Endothelial cell (in vitro differentiated cells): ENCODE measurements at places on chromosomes 6 and 20.

DNA sequence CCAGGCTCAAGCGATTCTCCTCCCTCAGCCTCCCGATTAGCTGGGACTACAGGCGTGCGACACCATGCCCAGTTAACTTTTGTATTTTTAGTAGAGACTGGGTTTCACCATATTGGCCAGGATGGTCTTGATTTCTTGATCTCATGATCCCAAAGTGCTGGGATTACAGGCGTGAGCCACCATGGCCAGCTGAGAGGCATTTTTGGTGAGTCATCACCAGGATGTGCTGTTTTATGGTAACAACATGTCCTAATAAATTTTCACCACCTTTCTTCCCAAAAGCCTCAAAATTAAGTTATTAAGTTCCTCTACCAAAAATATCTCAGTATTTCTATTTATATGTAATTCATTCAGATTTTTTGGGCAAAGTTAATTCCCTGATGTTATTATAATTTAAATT is 53.5 kb downstream of the COL21A1 start:
- no peak for DNase-seq

GRCh38 chr6:83258517-83258916 is 65.4 kb downstream of the RWDD2A start:
- DNase-seq = no peak

- peak; percentile 74 for DNase-seq
Measured at GRCh38 chr6:38871741-38872568, 156.8 kb downstream of the DNAH8 start.

DNA sequence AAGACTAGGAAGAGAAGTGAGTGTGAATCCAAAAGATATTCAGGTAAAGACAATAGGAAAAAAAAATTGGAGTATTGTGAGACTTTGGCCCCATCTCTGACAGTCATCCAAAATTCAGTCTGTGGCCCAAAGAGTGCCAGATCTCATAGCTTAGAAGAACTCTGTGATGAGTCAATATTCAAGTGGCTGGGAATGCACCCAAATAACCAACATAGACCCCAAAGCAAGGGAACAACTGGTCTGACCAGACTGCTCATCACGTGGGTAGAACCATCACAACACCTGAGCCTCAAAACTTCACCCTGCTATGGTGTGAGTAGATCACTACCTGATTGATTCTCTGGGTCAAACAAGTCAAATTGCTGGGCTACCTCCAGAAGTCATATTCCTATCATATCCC is 51.1 kb upstream of the TRDN start:
- DNase-seq = no peak

GRCh38 chr6:4999586-4999985 is 4.3 kb downstream of the RPP40 start:
- DNase-seq = no peak

DNA sequence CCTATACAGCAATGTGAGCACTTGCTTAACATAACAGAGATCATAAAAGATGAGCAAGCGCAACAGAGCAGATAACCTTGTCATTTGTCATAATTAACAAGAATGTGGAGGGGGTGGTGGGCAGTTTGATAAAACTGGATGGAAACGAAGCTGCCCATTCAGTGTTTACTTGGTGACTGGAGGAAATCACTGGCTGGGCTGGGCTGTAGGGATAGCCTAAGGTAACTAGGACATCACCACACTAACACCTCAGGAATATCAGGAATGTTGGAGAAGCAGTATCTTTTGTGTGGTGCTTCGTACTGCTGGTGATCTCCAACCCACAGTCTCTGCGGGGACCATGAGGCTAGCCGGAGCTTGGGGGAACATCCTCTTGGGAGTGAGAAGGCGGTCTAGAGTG is 218.4 kb downstream of the HIVEP2 start:
- DNase-seq = no peak

- no peak for DNase-seq
Measured at GRCh38 chr20:952196-952795, 36.2 kb upstream of the ANGPT4 start.

GRCh38 chr6:109076377-109076776 is 18.3 kb downstream of the SESN1 start:
- no peak for DNase-seq

DNA sequence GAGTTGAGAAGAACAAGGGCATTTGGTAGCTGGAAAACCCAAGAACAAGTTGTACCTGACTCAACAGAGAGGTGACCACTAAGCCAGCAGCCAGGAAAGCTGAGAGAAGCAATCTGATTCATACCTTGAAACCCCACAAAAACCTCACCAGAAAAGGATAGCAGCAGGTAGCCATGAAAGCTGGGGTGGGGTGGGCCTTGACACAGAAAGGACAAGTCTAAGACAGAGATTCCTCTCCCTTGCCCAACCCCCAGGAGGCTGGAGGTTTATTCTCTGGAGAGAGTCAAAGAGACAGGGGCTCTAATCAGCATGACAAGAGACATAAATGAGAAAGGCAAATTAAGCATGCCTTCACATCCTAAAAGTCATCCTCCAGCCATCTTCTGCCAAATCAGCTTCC is 151.7 kb upstream of the DST start:
- DNase-seq = no peak

GRCh38 chr6:139008117-139008516 is 20.1 kb upstream of the REPS1 start:
- DNase-seq = no peak

- DNase-seq = no peak
Measured at GRCh38 chr6:120248451-120248850, 898.9 kb upstream of the MAN1A1 start.

DNA sequence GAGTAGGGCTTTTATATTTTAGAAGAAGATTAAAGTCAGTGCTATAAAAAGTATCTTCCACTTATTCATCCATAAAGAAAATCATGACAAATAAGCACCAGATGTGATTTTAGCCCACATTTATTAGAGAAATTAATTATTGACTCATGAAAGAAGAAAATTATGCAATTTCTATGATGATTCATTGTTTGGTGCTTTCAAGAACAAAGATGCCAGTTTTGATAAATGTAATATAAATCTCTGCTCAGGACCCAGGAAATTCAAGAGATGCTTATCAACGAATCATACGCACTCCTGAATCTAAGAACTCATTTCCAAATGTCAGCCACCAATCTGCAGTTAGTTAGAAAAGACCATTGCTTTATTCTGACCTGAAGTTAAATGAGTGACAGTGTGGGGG is 211.4 kb downstream of the ARHGAP18 start:
- DNase-seq = no peak
